ENCODE measurements at places on chromosomes 16 and 17. TPM values are rescaled to one million over a fixed set of nuclear protein-coding genes. Genes with fewer than 3 reads are reported as not detected.

GRCh38 chr16:82999711-83000110 lies 372.9 kb downstream of the CDH13 start:
- H3K4me3 ChIP-seq, result no peak overlapping the region

- H3K36me3 ChIP-seq, result no peaks in the 10 kb centered on the region
- no peak for DNase-seq
- peaks cover 5% of the 10 kb centered on the region for H3K4me1 ChIP-seq
- H3K27me3 ChIP-seq, result no peaks in the 10 kb centered on the region
Measured at GRCh38 chr16:14071576-14072271, 605 bp downstream of the MRTFB start.

DNA sequence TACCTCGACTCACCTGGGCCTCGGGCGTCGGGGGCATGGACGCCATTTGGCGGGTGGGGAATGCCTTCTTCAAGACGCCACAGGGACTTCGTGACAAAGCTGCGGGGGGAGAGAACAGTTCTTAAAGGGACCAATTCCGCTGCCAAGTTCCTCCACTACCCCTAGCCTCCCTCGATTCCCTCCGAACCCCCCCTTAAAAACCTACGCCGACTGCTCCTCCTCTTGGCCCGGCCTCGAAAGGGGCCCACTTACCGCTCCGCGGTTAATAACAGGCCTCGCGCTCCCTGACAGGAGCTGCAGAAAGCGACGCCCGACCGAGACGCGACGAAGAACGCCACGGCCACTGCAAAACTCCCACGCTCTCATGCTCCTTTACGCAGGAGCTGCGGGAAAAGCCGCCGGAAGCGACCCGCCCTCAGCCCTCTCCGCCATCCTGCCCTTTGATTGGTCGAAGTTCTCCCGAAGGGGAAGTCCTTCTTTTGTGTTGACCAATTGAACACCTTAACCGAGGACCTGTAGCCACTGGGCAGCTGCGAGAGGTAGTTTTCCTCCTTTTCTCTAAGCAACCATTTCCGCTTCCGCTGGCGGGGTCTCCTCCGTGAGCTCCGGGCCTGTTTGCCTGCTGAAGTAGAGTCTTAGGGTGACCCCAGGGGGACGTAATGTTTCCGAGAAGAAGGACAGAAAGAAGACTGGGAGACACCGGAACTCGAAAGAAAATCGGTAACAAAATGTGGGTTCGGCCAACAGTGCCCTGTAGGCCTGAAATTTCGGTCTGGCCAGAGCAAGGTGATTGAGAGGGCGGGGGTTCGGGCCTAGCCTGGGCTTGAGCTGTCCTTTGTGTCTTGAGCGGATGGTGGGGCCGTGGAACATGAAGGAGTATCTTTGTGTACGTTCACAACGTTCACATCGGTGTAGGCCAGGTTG lies at the start of the genes NAA60 and ZNF597:
TSS of gene NAA60 (plus strand) at position 573 of the 924 bp plus-strand sequence. CDS start 32,548 bp downstream, outside the sequence.
TSS of gene ZNF597 (minus strand) at position 397 of the 924 bp plus-strand sequence. CDS start at position 46, 351 bp downstream.
- H3K36me3 ChIP-seq, result no peaks in the 10 kb centered on the region
- peak within 1 kb of the TSS; percentile 51 for H3K4me3 ChIP-seq
- no peaks in the 10 kb centered on the region for H3K4me1 ChIP-seq
- DNase-seq, result peak; percentile 86
- H3K27ac ChIP-seq, result no peak within 1 kb of the TSS

Gene HAPSTR1
- 30.0 TPM for total RNA-seq

DNA sequence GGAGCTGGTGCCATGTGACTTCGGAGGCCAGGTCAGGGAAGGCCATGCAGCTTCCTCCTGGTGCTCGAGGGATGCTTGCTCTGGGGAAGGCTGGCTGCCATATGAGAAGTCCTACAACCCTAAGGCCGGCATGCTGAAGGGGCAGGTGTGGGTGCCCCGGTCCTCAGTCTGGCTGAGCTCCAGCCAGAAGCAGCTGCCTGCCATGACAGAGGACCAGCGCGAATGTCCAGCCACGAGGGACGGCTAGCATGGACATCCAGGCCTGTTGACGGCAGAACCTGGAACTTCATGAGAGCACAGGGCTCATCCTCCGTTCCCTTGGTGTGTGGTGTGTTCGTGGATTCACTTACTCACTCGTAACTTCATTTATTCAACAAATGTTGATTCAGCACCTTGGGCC lies 140.6 kb downstream of the IRF8 start:
- DNase-seq, result no peak
- no peak overlapping the region for H3K27ac ChIP-seq
- no peak overlapping the region for H3K4me3 ChIP-seq
- H3K4me1 ChIP-seq, result no peaks in the 10 kb centered on the region
- no peaks in the 10 kb centered on the region for H3K27me3 ChIP-seq

DNA sequence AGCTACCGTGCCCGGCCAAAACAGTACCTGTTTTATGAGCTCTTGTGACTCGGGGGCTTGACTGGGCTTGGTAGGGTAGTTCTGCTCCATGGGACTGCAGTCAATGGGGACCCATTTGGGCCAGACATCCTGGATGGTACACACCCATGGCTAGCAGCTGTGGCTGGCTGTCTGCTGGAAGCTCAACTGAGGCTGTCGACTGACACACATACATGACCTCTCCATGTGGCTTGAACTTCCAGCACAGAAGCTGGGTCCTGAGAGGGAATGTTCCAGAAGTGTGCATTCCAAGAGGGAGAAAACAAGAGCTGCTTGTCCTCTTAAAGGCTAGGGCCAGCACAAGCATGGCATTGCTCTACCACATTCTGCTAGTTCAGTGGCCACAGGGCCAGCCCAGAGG lies 14.9 kb upstream of the NKD1 start:
- peaks cover 11% of the 10 kb centered on the region for H3K4me1 ChIP-seq
- H3K27me3 ChIP-seq, result no peaks in the 10 kb centered on the region
- no peak for DNase-seq
- no peak overlapping the region for H3K4me3 ChIP-seq
- H3K36me3 ChIP-seq, result no peaks in the 10 kb centered on the region
- H3K27ac ChIP-seq, result no peak overlapping the region

DNA sequence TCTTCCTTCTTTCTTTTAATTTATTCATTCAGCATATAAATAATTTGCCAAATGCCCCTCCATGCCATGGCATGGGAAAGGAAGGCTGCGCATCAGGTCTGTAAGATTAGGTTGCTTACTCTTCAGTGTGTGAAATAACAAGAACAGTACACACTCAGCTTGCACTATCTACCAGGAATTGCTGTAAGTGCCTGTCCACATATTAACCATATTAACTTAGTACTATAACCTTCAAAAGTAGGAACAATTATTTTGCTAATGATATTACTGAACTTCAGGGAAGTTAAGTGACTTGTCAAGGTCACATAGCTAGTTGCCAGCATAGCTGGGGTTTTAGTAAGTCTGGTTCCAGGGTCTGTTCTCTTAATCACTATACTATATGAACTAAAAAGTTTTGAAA lies 89.2 kb upstream of the PMFBP1 start:
- no peak for DNase-seq
- H3K4me1 ChIP-seq, result no peaks in the 10 kb centered on the region
- H3K27me3 ChIP-seq, result no peaks in the 10 kb centered on the region
- H3K27ac ChIP-seq, result no peak overlapping the region

GRCh38 chr16:23055481-23055880 lies 93.8 kb downstream of the USP31 start:
- H3K4me3 ChIP-seq, result no peak overlapping the region
- no peaks in the 10 kb centered on the region for H3K4me1 ChIP-seq
- no peak overlapping the region for H3K27ac ChIP-seq
- H3K36me3 ChIP-seq, result no peaks in the 10 kb centered on the region

Gene NPIPA7
- 10.0 TPM for total RNA-seq

- no peaks in the 10 kb centered on the region for H3K27me3 ChIP-seq
- DNase-seq, result no peak
- no peaks in the 10 kb centered on the region for H3K36me3 ChIP-seq
- no peaks in the 10 kb centered on the region for H3K4me1 ChIP-seq
- H3K4me3 ChIP-seq, result no peak overlapping the region
Measured at GRCh38 chr16:30510376-30510938, 15.9 kb downstream of the ZNF768 start.

DNA sequence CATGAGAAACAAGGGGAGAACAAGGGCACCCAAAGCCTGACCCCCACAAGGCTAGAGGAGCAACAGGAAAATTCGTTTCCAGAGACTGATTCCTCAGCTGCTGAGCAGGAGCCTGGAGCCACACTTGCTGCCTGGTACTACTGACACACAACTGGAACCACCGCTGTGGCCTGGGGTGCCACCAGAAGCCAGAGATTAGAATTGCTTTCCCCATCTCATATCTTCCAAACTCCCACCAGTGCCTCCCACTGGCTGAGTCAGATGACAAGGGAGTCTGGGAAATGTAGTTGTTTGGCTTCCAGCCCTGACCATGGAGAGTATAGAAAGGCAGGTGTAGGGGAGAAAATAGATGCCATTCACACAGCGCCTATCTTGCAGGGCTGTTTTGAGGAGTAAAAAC lies 4.1 kb upstream of the TMEM11 start:
- H3K4me3 ChIP-seq, result no peak overlapping the region
- H3K27me3 ChIP-seq, result no peaks in the 10 kb centered on the region
- no peak overlapping the region for H3K27ac ChIP-seq
- no peak for DNase-seq

DNA sequence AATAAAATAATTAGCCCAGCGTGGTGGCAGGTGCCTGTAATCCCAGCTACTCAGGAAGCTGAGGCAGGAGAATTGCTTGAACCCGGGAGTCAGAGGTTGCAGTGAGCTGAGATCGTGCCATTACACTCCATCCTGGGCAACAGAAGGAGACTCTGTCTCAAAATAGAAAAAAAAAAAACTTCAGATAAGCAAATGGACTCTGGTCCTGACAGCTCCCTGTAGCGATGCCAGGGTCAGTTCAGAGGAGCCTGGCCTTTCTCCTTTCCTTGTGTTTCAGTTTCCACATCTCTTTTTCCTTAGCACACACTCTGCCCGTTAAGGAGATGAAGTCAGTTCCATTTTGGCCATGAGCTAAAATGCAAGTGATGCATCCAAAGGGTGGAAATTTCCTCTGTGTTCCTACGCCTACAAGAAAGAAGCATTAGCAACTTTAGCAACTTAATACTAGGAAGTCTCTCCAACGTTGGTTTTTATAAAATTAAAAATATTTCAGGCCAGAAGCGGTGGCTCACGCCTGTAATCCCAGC lies 11.6 kb upstream of the GRB2 start:
- H3K27me3 ChIP-seq, result no peaks in the 10 kb centered on the region
- H3K4me3 ChIP-seq, result no peak overlapping the region
- no peak for DNase-seq
- no peaks in the 10 kb centered on the region for H3K36me3 ChIP-seq

DNA sequence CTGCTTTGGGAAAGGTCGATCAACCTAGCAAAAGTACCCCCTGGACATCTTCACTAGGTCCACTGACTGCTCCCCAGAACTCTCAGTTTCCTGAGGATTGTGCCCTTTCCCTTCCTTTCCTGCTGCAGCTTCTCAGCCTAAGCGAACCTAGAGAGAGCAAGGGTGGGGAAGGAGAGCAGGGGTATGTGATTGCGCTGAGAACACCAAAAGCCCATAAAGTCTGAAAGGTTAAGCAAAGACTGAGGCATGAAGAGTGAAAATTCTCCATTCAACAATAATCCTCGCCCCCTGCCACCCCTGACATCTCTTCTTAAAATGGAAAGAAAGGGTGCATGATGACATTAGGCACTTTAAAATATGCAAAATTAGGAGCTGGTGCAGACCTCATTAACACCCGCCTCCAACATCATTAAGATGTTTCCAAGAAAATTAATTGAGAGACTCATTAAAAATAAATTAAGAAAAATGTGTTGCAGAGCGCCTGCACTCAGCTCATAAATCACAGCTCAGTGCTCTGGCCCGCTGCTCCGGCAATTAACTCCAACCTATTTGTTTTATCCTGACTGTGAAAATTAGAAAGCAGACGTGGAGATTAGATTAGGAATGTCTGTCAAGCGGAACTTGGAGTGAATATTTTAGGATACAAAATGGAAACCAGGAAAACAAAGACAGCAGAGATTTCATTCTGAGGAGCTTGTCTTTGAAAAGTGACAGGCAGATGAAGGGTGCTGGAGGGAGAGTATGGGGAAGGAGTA lies 49.1 kb upstream of the PMFBP1 start:
- H3K27me3 ChIP-seq, result no peaks in the 10 kb centered on the region
- H3K36me3 ChIP-seq, result no peaks in the 10 kb centered on the region
- no peaks in the 10 kb centered on the region for H3K4me1 ChIP-seq
- H3K4me3 ChIP-seq, result no peak overlapping the region
- H3K27ac ChIP-seq, result no peak overlapping the region
- no peak for DNase-seq

GRCh38 chr16:727291-727977 lies 528 bp downstream of the HAGHL start:
- H3K4me3 ChIP-seq, result peak overlapping the region; percentile 25
- no peaks in the 10 kb centered on the region for H3K4me1 ChIP-seq
- no peak for DNase-seq
- H3K27me3 ChIP-seq, result no peaks in the 10 kb centered on the region
- no peaks in the 10 kb centered on the region for H3K36me3 ChIP-seq

DNA sequence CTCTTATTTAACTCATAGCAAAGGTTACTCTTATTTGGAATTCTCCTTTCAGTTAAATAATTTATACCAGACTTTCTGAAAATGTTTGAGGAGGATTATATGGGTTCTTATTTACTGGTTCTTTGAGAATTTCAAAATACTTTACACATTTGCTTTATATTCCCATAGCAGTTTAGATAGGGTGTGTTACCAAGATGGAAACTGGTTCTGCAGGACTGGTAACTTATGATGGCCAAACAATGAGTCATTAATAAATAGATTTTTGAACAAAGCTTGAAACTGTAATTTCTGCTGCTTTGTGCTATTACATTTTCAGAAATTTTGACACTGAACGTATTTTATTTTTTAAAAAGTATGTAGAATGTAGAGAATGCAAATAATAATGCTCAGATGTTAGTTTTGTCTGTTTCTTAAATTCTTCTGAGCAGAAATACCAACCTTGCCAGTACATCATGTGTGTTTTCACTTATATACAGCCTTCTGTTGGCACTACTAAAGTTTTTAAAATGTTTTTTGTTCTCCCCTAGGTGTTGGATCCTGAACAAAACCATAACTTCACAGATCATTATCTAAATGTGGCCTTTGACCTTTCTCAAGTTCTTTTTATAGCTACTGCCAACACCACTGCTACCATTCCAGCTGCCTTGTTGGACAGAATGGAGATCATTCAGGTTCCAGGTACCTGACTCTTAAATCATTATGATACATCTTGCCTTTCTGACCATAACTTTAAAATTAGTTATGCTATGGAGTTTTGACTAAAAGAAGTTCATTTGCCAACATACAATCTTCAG lies 48.3 kb upstream of the ABCC11 start:
- peaks cover 13% of the 10 kb centered on the region for H3K4me1 ChIP-seq
- no peak for DNase-seq
- no peak overlapping the region for H3K27ac ChIP-seq
- peaks cover 40% of the 10 kb centered on the region for H3K36me3 ChIP-seq
- H3K27me3 ChIP-seq, result no peaks in the 10 kb centered on the region

All from right lobe of liver (tissue), 6 donors.